ENCODE measurements at places on chromosomes 2 and 18. TPM values are rescaled to one million over a fixed set of nuclear protein-coding genes. Genes with fewer than 3 reads are reported as not detected.

BMP10 gene
- not detected for polyA plus RNA-seq

IL1RL2 gene
- polyA plus RNA-seq = not detected

SP5 gene
- polyA plus RNA-seq = 0.32 TPM

G6PC2 gene
- not detected for polyA plus RNA-seq

RGPD3 gene
- not detected for polyA plus RNA-seq

SERPINB5 gene
- not detected for polyA plus RNA-seq

GPR75 gene
- 0.47 TPM for polyA plus RNA-seq

ALPP gene
- polyA plus RNA-seq = not detected

AMER3 gene
- polyA plus RNA-seq = not detected

GRCh38 chr2:51350100-51350499 is 318.2 kb upstream of the NRXN1 start:
- no peaks in the 10 kb centered on the region for H3K27me3 ChIP-seq
- no peaks in the 10 kb centered on the region for H3K36me3 ChIP-seq
- H3K4me3 ChIP-seq = no peak overlapping the region
- H3K4me1 ChIP-seq = peaks cover 2% of the 10 kb centered on the region
- no peak overlapping the region for H3K27ac ChIP-seq
- DNase-seq = no peak

DNA sequence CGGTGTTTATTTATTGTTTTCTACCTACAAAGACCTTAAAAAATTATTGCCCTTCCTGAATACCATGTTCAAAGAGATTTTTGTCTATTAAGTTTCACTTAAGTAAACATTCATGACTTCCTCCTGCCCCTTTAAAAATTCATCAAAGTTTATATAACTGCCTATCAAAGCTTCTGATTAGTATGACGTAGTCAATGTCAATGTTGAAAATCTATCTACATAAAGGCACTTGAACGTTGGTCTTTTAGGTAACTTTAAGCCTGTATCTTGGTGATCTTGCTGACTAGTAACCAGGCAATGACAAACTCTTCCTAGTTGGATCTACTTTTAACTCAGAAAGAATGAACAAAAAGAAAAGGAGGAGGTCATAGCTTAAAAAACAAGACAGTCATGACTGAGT is 97.2 kb downstream of the MAIP1 start:
- DNase-seq = no peak
- no peak overlapping the region for H3K4me3 ChIP-seq
- no peak overlapping the region for H3K27ac ChIP-seq
- no peaks in the 10 kb centered on the region for H3K36me3 ChIP-seq
- H3K27me3 ChIP-seq = no peaks in the 10 kb centered on the region

DNA sequence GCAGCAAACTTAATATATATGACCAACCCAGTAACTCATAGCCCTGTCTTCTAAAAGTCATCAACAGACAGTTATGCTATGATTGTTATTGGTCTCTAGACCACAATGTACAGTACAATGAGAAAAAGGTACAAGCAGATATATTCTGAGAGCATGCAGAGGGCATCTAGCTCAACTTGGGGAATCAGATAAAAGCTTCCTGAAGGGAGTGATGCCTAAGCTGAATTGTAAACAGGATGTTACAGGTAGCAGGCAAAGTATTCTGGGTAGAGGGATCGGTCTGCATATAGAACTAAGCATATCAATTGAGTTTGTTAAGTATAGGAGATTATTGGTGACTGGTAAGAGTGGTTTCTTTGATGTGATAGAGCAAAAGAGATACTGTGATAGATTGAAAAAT is 30.3 kb downstream of the ME2 start:
- no peaks in the 10 kb centered on the region for H3K4me1 ChIP-seq
- no peak overlapping the region for H3K4me3 ChIP-seq
- H3K36me3 ChIP-seq = peaks cover 14% of the 10 kb centered on the region

- H3K4me3 ChIP-seq = no peak overlapping the region
- no peak overlapping the region for H3K27ac ChIP-seq
- no peak for DNase-seq
- H3K36me3 ChIP-seq = no peaks in the 10 kb centered on the region
Observed at GRCh38 chr2:204665771-204666170, 120.5 kb downstream of the PARD3B start.

DNA sequence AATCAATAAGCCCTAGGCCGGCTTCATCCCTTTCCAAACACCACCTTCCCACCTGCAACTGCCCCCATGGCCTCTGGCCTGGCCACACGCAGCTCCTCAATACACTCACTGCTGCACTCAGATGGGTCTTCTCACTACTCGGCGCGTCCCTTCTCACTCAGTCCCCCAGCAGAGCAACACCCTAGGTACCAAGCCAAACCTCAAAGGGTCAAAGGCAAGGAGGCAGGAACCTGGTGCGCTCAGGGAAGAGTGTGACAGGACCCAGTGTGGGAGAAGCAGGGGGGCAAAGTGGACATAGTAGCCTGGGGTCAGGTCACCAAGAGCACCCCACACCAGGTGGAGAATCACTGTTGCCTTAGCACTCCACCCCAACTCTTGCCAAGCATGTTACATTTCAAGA is 90.6 kb downstream of the TTC32 start:
- H3K27ac ChIP-seq = no peak overlapping the region
- no peaks in the 10 kb centered on the region for H3K36me3 ChIP-seq
- no peak overlapping the region for H3K4me3 ChIP-seq
- H3K27me3 ChIP-seq = no peaks in the 10 kb centered on the region
- DNase-seq = no peak

GRCh38 chr2:100119235-100119634 is 23.2 kb downstream of the AFF3 start:
- no peak overlapping the region for H3K27ac ChIP-seq
- peak; percentile 52 for DNase-seq
- H3K4me1 ChIP-seq = no peaks in the 10 kb centered on the region
- peaks cover 98% of the 10 kb centered on the region for H3K27me3 ChIP-seq
- H3K4me3 ChIP-seq = no peak overlapping the region

DNA sequence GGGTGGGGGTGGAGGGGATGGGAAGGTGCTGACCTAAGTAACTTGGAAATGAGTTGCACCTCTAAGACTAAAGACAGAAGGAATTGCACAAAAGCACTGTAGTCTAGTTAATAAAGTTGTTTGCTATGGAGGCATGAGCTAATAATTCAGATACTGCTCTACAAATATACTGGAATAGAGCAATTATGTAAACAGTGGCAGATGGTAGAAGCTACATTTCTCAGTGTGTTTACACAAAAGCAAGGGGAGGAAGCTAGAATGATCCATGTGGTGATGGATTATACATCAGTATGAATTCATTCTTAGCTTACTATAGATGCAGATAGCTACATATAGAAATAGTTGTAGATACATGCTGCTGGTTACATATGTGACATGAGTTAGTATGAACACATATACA is 27.6 kb upstream of the UBE2F start:
- no peaks in the 10 kb centered on the region for H3K36me3 ChIP-seq
- H3K4me3 ChIP-seq = no peak overlapping the region

DNA sequence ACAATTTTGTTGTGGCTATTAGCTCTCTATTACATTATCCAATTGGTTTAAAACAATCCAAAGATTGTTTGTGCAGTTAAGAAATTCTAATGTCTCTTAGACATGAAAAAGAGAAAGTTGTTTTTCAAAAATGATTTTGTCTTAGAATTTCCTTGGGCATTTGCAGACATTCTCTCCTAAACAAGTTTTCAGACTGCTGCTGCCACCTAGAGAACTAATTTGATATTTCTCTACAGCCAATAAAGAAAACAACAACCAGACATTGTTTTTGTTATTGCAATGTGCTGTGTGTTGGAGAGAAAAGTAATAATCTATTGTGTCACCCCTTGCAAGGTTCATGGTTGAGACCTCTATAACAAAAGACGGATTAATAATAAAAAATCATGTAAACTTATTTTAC is 119.0 kb upstream of the SYT4 start:
- no peaks in the 10 kb centered on the region for H3K36me3 ChIP-seq
- no peak overlapping the region for H3K27ac ChIP-seq
- DNase-seq = peak; percentile 52
- no peaks in the 10 kb centered on the region for H3K27me3 ChIP-seq

DNA sequence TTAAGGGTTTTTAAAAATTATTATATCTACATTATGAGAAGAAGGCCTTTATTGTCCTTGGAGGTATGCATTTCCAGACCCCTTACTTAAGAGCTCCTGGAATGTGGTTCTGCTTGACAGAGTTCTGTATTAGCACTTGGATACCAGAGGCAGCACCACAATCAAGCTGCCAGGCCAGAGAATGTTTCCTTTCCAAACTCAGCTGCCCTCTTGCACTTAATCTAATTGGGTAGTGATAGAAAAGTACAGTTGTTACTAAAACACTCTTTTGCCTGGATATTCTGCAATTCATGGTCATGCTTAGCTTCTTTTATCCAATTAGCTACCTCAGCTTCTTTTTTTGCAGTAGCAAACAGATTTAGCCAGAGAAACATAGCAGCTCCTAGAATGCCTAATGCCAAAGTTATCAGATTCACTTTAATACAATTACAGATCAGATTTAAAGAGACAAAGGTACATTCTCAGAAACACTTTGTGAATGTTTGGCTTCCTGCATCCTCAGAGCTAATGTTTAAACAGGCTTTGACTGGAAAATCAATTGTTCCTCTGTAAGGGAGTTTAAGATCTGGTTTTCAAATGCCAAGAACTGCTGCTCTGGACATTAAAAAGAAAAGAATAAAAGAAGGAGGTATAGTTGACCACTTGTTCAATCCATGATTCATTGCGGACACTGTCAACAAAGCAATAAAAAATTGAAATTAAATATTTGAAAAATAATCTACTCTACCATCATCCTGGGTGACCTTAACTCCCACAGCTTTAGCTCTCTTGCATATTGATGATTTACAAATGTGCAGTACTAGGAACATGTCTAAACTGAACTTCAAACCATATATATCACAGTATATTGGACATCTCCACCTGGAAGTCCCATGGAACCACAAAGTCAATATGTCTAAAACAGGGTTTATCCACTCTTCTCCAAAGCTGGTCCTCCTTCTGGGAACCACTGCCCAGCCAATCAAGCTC is 12.8 kb downstream of the NOSTRIN start:
- peaks cover 3% of the 10 kb centered on the region for H3K4me1 ChIP-seq
- no peak for DNase-seq
- no peak overlapping the region for H3K27ac ChIP-seq
- no peaks in the 10 kb centered on the region for H3K27me3 ChIP-seq

- H3K4me3 ChIP-seq = peak overlapping the region; percentile 79
- H3K4me1 ChIP-seq = no peaks in the 10 kb centered on the region
- H3K36me3 ChIP-seq = no peaks in the 10 kb centered on the region
- peaks cover 18% of the 10 kb centered on the region for H3K27me3 ChIP-seq
- H3K27ac ChIP-seq = no peak overlapping the region
Observed at GRCh38 chr2:191151331-191151730, 537 bp upstream of the STAT4 start.

GRCh38 chr2:34030273-34030672 is 431.2 kb upstream of the FAM98A start:
- H3K4me1 ChIP-seq = no peaks in the 10 kb centered on the region
- H3K27me3 ChIP-seq = no peaks in the 10 kb centered on the region
- no peak overlapping the region for H3K27ac ChIP-seq
- no peaks in the 10 kb centered on the region for H3K36me3 ChIP-seq
- H3K4me3 ChIP-seq = no peak overlapping the region

GRCh38 chr2:226619707-226620106 is 179.9 kb downstream of the IRS1 start:
- H3K4me3 ChIP-seq = no peak overlapping the region
- H3K4me1 ChIP-seq = no peaks in the 10 kb centered on the region
- DNase-seq = peak; percentile 6
- no peaks in the 10 kb centered on the region for H3K27me3 ChIP-seq
- H3K27ac ChIP-seq = no peak overlapping the region
- no peaks in the 10 kb centered on the region for H3K36me3 ChIP-seq

GRCh38 chr2:9873337-9873736 is 30.1 kb downstream of the TAF1B start:
- no peak for DNase-seq
- no peak overlapping the region for H3K27ac ChIP-seq
- H3K36me3 ChIP-seq = peaks cover 16% of the 10 kb centered on the region
- no peaks in the 10 kb centered on the region for H3K27me3 ChIP-seq
- no peak overlapping the region for H3K4me3 ChIP-seq

DNA sequence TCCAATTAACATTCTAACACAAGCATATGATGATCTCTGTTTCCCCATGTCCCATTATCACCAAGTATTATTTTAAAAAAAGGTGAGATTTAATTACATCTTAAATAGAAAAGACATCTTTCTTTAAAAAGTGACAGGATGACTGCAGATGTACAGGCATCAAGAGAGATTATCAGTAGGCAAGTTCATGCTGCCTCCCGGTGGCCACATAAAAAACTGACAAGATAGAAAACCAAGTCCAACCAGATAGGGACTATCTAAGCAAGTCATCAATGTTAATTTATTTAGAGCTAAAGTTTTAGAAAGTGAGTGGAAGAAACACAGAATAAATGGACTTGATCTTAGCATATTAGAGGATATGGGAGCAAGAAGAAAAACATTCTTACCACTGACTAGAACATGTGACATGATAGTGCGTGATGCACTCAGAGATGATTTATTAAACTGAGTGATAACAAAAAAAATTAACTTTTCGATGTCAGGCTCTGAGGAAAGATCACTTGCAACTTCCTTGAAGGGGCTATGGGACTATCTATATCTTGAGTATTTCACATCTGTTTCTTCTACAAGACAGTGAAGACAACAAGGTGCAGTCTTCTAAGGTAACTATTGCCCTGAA is 5.4 kb upstream of the TDRD15 start:
- H3K36me3 ChIP-seq = no peaks in the 10 kb centered on the region
- H3K27me3 ChIP-seq = no peaks in the 10 kb centered on the region
- DNase-seq = peak; percentile 56
- H3K4me3 ChIP-seq = no peak overlapping the region

DNA sequence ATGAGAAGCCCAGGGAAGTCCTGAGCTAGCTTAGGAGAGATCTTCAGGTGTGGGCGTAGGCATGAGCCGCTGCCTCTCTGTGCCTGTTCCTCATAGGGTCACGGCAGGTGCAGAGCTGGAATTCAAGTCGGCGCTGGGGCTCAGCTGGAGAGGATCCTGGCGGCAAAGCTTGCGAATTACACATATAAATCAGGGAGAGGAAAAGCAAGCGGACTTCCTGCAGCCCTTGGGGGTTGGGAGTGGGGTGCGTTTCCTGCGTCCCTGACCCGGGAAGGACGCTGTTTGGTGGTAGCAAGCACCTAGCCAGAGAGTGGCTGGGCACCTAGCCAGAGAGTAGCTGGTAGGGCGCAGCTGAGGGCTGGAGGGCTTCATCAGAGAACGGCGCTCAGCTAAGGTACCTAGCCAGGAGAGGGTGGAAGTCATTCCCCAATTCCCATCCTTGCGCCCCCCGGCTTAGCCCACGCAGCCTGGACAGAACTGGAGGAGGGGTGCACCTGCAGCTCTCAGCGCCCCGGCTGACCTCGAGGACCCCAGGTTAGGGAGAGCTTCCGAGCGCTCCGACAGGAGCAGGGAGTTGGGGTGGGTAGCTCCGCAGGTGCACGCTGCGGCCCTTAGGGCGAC is 459 bp upstream of the EFR3B start:
- DNase-seq = peak; percentile 94
- H3K36me3 ChIP-seq = no peaks in the 10 kb centered on the region
- peaks cover 11% of the 10 kb centered on the region for H3K4me1 ChIP-seq
- H3K27me3 ChIP-seq = peaks cover 33% of the 10 kb centered on the region
- H3K27ac ChIP-seq = no peak overlapping the region

GRCh38 chr2:27723372-27724144 is 48.0 kb upstream of the MRPL33 start:
- no peaks in the 10 kb centered on the region for H3K27me3 ChIP-seq
- no peak overlapping the region for H3K27ac ChIP-seq
- DNase-seq = peak; percentile 93
- H3K36me3 ChIP-seq = no peaks in the 10 kb centered on the region

GRCh38 chr2:67876176-67876575 is 186.6 kb downstream of the C1D start:
- no peak for DNase-seq
- H3K4me1 ChIP-seq = 0 out of 2 replicates have a peak, but pooled peaks cover 3% of the 10 kb centered on the region
- H3K36me3 ChIP-seq = no peaks in the 10 kb centered on the region
- H3K27me3 ChIP-seq = no peaks in the 10 kb centered on the region

Data from GM23338 (cell line).